ENCODE measurements at places on chromosomes 12 and 14.

- no peak for DNase-seq
These were observed 256.9 kb upstream of the RGS6 start for GRCh38 chr14:71675126-71675899.

GRCh38 chr12:80353254-80353653, 90.8 kb upstream of the PTPRQ start:
- DNase-seq = no peak

DNA sequence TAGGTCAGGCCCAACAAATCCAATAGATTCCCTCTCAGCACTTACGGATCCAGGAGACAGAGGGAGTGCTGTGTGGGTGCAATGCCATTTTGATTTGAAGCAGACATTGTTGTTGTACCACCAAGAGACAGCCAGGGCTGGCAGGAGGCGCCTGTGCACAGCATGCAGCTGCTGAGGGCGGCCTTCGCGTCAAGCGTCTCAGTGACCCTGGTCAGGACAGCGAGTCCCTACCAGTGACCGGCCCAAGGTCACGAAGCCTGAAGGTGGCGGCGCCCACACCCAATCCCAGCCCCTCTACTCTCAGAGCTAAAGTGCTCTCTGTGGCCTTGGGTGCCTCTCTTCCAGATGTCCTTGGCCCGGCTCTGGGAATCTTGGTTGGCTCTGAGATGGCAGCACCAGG, 40.5 kb downstream of the PRMT8 start:
- no peak for DNase-seq

- DNase-seq = no peak
These were observed 48.5 kb upstream of the RNU6-8 start for GRCh38 chr14:32251530-32251929.

DNA sequence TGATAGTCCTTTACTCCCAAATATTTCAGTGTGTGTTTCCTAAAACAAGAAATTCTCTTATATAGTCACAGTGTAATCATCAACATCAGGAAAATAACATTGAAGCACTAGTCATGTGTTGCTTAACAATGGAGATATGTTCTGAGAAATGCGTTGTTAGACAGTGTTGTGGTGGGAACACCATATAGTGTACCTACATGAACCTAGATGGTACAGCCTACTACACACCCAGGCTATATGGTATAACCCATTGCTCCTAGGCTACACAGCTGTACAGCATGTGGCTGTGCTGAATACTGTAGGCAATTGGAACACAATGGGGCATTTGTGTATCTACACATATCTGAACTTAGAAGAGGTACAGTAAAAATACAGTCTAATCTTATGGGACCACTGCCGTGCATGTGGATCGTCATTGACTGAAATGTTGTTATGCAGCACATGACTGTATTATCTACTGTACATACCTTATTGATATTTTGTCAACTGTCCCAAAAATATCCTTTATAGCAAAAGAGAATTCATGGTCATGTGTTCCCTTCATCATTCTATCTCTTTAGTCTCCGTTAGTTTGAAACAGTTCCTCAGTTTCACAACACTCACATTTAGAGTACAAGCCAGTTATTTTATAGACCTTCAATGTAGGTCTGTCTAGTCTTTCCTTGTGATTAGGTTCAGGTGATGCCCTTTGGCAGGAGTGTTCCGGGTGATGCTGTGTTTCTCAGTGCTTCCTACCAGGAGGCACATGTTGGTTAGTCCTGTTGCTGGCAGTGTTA, 109.7 kb downstream of the SLC25A47 start:
- DNase-seq = no peak

DNA sequence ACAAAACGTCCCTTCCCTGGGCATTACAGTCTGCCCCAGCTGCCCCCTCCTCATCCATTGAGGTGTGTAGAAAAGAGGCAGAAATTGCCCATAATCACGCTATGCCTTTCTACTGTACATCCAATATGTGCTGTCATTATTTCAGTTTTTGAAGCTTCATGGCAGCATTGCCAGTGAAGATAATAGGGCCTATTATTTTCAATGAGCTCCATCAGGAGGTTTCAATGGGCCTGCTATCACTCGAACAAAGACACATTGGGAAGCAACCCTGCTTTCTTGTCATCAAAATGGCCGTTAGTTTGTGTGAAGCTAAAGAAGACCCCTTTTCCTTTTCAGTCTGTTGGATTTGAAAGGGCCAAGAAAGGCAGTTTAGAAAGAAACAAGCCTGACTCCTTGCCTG, 653.8 kb downstream of the NOVA1 start:
- no peak for DNase-seq

- DNase-seq = no peak
These were observed 152.0 kb upstream of the AVPR1A start for GRCh38 chr12:63302941-63303536.

DNA sequence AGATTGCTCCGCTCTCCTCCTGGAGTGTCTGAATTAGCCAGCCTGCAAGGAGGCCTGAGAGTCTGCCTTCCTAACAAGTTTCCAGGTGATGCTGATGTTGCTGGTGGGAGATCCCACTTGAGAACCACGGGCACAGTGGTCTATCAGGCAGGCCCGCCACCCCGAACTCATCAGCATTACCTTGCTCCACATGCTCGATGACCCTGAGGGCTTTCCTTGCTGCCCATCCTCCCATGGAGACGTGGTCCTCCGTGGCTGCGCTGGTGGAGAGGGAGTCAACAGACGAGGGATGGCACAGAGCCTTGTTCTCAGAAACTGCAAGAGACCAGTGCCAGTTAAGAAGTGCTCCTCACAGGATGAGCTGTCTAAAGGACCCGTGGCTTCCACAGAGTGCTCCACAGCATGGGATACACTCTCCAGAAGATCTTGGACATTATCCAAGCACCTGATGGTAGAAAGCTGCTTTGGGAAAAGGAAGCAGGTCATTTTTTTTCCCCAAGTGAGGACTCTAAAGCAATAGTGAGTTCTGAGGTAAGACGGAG, 18.3 kb downstream of the HAL start:
- DNase-seq = no peak

GRCh38 chr12:122979001-122979907, 1.2 kb upstream of the ARL6IP4 start:
- no peak for DNase-seq

DNA sequence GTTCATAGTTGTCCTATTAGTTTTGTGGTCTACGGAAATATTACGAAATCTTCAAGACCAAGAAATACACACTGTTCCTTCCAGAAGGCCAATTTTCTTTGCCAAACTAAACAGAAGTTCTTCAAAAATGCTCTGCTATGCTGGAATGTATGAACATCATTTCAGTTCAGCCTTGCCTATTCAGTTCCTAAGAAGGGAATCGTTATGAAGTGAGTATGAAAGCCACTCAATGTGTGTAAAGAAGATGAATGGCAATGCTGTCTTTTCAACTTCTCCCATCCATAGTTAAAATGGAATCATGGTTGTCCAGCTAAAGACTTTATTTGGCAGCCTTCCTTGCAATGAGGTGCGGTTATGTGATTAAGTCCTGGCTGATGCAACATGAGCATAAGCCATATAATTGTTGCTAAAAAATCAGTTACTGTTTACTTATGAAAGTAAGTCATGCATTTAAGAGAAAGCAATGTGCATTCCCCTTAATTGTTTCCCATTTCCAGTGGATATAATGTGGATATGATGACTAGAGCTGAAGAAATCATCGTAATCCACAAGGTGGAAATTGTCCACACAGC, 73.8 kb upstream of the PTPRR start:
- peak; percentile 21 for DNase-seq

DNA sequence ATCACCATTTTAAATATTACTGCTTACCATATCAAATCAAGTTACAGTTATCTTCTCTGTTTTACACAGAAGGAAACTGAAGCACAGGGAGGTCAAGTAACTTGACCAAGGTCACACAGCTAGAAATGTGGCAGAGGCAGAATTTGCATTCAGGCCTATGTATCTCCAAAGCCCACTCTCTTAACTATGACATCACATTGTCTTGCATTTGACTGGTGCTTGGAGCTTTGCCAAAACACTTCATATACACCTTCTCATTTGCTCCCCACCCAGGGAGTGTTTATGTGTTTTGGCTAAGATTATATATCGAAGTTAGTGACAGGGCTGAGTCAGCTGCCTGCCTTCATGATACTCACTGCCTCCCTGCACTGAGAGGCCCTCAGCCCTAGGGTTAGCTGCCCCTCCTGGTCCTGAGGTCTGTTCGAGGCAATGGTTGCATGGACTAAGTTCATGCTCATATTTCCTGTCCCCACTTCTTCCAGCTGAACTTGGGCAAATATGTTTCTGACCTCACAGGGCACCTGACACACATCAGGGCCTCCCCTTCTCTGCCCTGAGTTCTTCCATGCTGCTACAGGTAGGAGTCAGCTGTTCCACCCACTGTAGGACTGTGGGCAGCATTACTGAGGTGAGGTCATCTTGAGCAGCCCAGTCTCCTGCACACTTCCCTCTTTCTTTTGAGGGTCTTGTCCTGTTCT, 1.8 kb downstream of the GALNT6 start:
- DNase-seq = peak; percentile 36
